ENCODE measurements at places on chromosomes 12 and 14.

- no peak for DNase-seq
These were observed 2.2 kb upstream of the NXPH4 start for GRCh38 chr12:57214398-57214781.

DNA sequence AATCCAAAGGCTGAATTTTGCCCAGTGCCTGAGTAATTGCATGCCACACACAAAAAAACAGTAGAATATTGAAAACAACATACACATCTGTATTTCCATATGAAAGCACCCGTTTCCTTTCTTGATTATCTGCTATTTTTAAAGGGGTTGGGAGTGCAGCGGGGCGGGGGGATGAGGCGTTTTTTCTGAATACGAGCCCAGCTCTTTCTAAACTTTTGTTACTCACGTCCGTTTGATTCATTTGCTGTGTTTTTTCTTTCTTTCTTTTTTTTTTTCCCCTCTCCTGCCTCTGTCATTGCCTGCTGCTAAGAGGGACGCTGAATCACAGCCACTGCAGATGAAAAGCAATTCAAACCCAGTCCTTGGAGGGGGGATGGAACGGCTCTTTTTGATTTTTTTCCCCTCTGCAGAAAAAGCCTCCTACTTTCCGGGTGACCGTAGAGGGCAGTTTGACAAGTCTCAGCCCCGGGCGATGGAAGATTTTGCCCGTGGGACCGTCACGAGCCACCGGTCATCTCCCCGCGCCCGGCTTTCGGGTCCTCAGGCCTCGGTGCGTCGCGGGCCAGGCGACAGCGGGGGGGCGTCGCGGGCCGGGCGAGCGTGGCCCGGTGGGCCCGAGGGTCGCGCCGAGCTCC, 572 bp upstream of the RASSF8 start:
- no peak for DNase-seq

- no peak for DNase-seq
These were observed at the start of gene IL23A for GRCh38 chr12:56338308-56339157. Gene IL23A, plus strand, starts transcription at chr12:56338884. Its CDS starts 161 bp downstream, at chr12:56339045.

DNA sequence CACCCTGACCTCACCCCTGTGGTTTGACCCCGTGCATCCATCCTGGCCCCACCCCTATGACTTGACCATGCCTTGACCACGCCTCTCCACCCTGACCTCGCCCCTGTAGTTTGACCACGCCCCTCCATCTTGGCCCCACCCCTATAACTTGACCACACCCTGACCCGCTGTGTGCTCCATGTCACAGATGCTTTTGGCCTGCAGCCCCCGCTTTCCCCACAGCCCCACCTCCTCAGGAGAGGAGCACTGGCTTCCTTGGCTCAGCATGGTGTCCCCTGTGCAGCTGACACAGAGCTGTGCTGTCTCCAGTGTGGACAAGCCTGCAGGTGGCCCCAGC, 269.9 kb upstream of the SFSWAP start:
- DNase-seq, result no peak

DNA sequence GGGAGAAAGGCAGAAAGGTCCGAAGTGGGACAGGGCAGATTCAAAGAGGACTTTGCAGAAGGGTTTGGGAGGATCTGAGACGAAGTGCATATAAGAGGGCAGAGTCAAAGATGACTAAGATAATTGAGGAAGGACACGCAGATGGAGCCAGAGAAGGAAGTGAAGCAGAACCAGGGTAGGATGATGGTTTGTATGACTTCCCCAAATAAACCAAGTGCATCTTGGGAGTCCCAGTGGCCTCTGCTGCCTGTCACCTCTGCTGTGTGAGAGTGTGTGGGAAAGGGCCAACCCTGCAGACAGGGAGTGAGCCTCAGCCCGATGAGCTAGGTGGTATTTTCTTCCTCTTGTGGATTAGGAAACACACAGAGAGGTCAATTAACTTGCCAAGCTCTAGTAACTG, 36.8 kb downstream of the FLVCR2 start:
- DNase-seq, result no peak

- DNase-seq, result no peak
These were observed 94.0 kb upstream of the DYNC1H1 start for GRCh38 chr14:101870273-101870939.
